ENCODE measurements at places on chromosomes 2 and 18.

DNA sequence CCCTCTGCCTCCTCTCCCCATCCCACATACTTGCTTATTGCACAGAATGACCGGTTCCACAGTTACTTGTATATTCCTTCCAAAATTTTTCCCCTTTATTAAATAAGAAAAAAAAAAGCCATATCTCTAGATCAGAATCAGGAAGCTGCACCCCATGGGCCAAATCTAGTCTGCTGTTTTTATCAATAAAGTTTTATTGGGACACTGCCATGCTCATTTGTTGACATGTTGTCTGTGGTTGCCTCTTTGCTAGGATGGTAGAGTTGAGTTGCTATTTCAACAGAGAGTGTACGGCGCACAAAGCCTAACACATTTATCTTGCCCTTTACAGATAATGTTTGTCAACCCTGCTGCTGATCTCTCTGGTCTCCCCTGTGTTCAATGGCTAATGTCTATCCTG is 15.8 kb upstream of the PIEZO2 start:
- no peaks in the 10 kb centered on the region for H3K4me1 ChIP-seq
- no peak overlapping the region for H3K27ac ChIP-seq
- no peak for DNase-seq
- no peaks in the 10 kb centered on the region for H3K36me3 ChIP-seq
- no peaks in the 10 kb centered on the region for H3K27me3 ChIP-seq

- H3K4me3 ChIP-seq = no peak overlapping the region
- no peak for DNase-seq
- H3K27me3 ChIP-seq = no peaks in the 10 kb centered on the region
- H3K27ac ChIP-seq = no peak overlapping the region
Observed at GRCh38 chr2:11969774-11970173, 223.3 kb downstream of the LPIN1 start.

DNA sequence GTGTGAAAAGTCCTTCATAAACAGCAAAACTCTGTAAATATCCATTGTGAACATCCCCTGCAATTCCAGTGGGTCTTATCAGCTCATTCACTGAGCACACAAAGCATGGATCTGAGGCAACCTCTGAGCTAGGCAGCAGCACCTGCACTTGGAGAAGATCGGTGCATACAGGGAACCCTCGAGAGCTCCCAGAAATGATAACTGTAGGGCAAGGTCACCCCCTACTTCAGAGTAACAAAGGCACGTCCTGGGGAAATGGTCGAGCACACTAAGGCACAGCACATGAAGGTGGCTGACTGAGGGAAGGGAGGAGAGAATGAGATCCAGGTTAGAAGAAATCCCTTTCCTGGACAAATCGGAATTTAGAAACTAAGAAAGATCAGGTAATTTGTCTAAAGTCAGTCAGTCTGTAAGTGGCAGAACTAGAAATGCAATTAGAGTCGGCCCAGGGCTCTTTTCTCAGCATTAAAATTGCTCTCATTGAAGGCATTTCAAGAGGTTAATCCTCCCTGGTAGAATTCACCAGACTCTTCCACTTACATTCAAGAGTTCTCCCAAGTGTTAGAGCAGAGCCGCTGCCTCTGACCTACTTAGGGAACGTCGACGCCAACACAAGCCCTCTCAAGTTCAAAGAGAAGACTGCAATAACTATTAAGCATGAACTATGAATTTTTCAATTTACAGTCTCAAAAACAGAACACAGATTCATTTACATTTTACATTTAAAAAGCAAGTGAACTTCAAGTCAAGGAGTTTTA is 45.9 kb downstream of the PXDN start:
- H3K27me3 ChIP-seq = no peaks in the 10 kb centered on the region
- no peaks in the 10 kb centered on the region for H3K36me3 ChIP-seq
- peaks cover 2% of the 10 kb centered on the region for H3K4me1 ChIP-seq
- H3K27ac ChIP-seq = no peak overlapping the region

- H3K4me1 ChIP-seq = no peaks in the 10 kb centered on the region
Observed at GRCh38 chr2:187312718-187313282, 135.3 kb downstream of the CALCRL start.

- peak within 1 kb of the TSS; percentile 93 for H3K27ac ChIP-seq
- H3K4me3 ChIP-seq = peak within 1 kb of the TSS; percentile 82
- no peaks in the 10 kb centered on the region for H3K27me3 ChIP-seq
- DNase-seq = peak; percentile 89
- no peaks in the 10 kb centered on the region for H3K36me3 ChIP-seq
Observed at GRCh38 chr18:25351777-25352628, at the start of gene ZNF521. TSS of gene ZNF521 (minus strand) at chr18:25352166. CDS start at chr18:25350946, 1,220 bp downstream.

- no peaks in the 10 kb centered on the region for H3K36me3 ChIP-seq
- H3K27me3 ChIP-seq = peaks cover 3% of the 10 kb centered on the region
- H3K27ac ChIP-seq = no peak overlapping the region
- no peak for DNase-seq
- no peaks in the 10 kb centered on the region for H3K4me1 ChIP-seq
Observed at GRCh38 chr2:71536226-71536671, 82.9 kb downstream of the DYSF start.

GRCh38 chr18:13455960-13456481 is 237.5 kb downstream of the LDLRAD4 start:
- no peak for DNase-seq
- H3K4me3 ChIP-seq = no peak overlapping the region
- H3K36me3 ChIP-seq = no peaks in the 10 kb centered on the region
- no peak overlapping the region for H3K27ac ChIP-seq

GRCh38 chr18:2912357-2913299 is 65.8 kb downstream of the EMILIN2 start:
- DNase-seq = no peak
- no peak overlapping the region for H3K27ac ChIP-seq
- no peak overlapping the region for H3K4me3 ChIP-seq
- H3K27me3 ChIP-seq = no peaks in the 10 kb centered on the region

GRCh38 chr2:241248897-241249296 is 60.4 kb downstream of the ANO7 start:
- no peaks in the 10 kb centered on the region for H3K27me3 ChIP-seq
- H3K4me3 ChIP-seq = no peak overlapping the region
- H3K27ac ChIP-seq = no peak overlapping the region
- peaks cover 49% of the 10 kb centered on the region for H3K36me3 ChIP-seq

DNA sequence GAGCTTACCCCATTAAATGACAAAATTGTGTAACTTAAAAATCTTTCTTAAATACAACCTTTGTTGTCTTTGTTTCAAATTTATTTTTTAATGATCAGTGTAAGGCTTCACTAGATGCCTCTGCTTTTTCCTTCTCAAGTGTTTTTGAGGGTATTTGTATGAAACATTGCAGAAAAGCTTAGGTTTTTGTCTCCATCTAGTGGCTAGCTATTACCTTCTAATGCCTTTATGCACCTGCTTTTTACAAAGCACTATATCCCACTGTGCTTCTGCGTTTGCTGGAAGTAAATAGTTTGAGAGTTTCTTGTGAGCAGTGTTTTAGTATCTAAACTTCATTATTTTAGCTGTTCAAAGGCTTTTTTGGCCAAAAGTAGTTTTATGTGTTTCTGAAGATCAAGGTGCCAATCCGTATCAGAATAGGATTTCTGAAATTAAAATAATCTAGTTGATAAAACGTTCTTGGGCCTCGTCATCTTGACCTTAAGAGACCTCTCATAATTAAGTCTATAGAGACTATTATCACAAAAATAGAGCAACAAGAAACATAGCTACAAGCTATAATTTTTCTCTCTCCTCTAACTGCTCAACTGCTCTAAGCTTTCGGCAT is 47.0 kb downstream of the IWS1 start:
- no peaks in the 10 kb centered on the region for H3K4me1 ChIP-seq
- no peak overlapping the region for H3K4me3 ChIP-seq
- no peak overlapping the region for H3K27ac ChIP-seq
- H3K36me3 ChIP-seq = peaks cover 3% of the 10 kb centered on the region

GRCh38 chr2:179311101-179311500 is 46.5 kb upstream of the SESTD1 start:
- H3K4me3 ChIP-seq = no peak overlapping the region
- H3K4me1 ChIP-seq = no peaks in the 10 kb centered on the region
- no peaks in the 10 kb centered on the region for H3K27me3 ChIP-seq
- H3K36me3 ChIP-seq = no peaks in the 10 kb centered on the region

- no peaks in the 10 kb centered on the region for H3K4me1 ChIP-seq
- H3K27me3 ChIP-seq = peaks cover 8% of the 10 kb centered on the region
- DNase-seq = peak; percentile 67
- H3K36me3 ChIP-seq = no peaks in the 10 kb centered on the region
- H3K27ac ChIP-seq = no peak overlapping the region
Observed at GRCh38 chr2:219433666-219434467, 776 bp upstream of the SPEG start.
